ENCODE measurements at places on chromosomes 4 and X.

GRCh38 chrX:38991656-38992440, 190.6 kb downstream of the MID1IP1 start:
- no peak for DNase-seq

- no peak for DNase-seq
Observed at GRCh38 chrX:124392794-124393193, 46.4 kb downstream of the SH2D1A start.

DNA sequence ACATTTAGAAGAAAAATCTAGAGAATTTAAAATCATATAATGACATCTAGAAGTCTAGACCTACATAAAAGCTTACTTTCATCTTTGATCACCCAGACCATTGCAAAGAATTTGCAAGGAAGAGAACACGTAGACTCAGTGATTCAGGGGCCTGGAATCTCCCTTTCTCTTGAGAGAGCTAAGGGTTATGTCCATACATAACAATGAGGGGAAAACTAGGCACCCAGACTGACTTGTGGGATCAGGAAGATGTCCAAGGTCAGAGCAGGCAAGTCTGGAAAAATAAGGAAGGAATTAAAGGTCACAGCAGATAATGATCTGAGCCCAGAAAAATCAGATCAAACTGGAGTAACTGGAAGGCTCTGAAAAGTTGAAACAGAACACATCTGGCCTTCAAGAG, 198.4 kb upstream of the SFRP2 start:
- DNase-seq, result no peak

DNA sequence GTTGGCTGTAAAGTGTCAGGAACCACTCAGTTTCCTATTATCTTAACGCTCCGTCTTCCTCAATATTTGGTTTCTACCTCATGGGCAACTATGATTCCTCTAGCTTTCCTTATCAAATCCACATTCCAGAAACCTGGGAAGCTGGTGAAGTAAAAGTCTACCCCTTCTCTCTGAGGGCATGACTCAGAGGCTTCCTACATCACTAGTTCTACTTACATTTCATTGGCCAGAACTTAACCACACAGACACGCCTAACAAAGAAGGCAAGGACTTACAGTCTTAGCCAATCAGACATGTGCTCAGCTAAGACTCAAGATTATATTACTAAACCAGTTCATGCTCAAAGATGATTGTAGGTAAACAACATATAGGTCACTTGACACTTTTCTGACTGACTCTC, 30.4 kb downstream of the COX7B2 start:
- no peak for DNase-seq

- DNase-seq, result no peak
Observed at GRCh38 chr4:27515140-27515539, 654.5 kb downstream of the STIM2 start.

- no peak for DNase-seq
Observed at GRCh38 chr4:16253127-16253960, 27.1 kb upstream of the TAPT1 start.

GRCh38 chr4:3441501-3442459, at the start of gene HGFAC:
TSS of gene HGFAC (plus strand) at chr4:3441968. CDS start at chr4:3442002, 34 bp downstream.
- DNase-seq, result no peak

DNA sequence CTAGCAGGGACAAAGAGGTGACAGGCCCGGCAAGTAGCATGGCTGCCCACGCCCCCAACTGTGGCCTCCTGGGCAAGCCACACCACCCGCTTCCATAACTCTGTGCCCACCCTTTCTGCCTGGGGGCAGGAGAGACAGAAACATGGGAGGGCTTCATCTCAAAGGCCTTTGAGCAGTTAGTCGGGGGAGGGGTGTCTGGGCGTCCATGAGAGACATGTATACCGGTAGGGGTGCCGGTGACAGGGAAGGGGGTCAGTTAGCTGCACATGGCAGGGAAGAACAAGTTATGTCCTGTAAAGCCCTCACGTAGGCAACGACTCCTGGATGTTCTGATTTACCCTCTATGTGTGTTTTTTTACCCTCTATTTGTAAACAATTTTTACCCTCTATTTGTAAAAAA, 9.3 kb downstream of the PDZD4 start:
- no peak for DNase-seq

- no peak for DNase-seq
Observed at GRCh38 chr4:89765528-89765927, 71.4 kb downstream of the SNCA start.

DNA sequence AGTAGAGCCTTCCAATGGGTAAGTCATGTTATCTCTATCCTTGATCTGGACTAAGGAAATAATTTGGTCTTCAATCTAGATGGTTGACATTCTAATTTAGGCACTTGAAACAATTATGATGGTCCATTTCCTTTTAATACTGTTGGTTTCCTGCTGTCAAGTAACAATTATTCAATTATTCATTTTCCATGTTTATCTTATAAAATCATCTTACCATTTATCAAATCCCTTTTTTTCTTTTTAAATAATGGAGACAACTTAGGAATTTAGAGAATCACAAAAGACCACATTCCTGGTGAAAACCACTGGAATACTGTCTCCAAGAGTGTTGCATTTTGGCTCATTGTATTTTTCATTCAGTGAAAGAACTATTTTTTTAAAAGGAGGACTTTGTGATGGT, 148.7 kb upstream of the CTSO start:
- no peak for DNase-seq

DNA sequence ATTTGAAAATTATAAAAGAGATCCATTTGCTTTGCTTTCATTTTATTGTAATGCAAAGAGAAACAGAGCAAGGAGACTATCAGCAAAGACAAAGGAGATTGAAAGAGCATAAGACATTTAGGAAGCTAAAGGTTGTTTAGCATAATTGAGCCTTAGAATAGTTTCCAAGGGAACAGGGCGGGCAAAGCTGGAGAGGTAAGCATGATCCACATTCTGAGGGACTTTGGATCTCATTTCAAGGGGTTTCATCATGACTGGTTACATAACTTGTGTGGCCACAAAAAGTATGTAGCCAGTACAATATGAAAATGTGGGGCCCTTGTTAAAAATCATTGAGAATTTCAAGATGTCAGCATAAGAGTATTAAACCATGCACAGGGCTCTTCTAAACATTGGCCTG, 406.5 kb downstream of the RPA4 start:
- no peak for DNase-seq

GRCh38 chr4:41977709-41978108, 3.8 kb upstream of the DCAF4L1 start:
- DNase-seq, result no peak

DNA sequence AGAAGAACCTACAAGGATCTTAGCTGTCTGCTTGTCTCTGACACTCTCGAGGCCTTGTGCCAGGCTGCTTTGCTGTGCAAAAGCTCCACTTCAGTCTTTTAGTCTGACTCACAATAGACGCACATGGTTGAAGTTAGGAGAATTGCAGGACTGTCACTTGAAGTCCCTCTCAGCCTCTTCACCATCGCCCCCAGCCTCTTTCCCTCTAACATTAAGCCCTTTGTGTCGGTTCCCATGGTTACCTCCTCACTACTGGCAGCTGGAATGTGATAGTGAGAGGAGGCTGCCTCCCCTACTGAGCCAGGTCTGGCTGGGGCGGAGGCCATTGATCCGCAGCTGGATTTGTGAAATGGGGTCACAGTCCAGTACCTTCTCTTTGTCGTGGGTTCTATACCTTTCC, 201.8 kb downstream of the SOWAHB start:
- DNase-seq, result no peak

DNA sequence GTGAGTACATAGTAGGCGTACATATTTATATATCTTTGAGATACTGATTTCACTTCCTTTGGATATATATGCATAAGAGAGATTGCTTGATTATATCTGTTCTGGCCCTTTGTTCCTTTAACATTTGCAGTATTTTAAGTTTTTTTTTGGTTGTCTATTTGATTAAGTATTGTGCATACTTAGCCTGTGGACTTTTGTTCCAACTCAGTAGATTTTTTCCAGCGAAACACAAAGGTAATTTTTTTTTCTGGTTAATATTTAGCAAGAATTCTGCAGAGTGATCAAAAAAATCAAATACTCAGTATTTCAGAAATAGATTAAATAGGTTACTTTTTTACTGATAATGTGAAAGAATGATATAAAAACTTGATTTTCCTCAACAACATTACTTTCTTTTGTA, at the start of gene AFM:
AFM (plus strand) TSS at position 388 of the 400 bp plus-strand sequence. CDS start 31 bp downstream, outside the sequence.
- no peak for DNase-seq

- DNase-seq, result no peak
Observed at GRCh38 chr4:1565598-1566295, 118.4 kb downstream of the FAM53A start.

DNA sequence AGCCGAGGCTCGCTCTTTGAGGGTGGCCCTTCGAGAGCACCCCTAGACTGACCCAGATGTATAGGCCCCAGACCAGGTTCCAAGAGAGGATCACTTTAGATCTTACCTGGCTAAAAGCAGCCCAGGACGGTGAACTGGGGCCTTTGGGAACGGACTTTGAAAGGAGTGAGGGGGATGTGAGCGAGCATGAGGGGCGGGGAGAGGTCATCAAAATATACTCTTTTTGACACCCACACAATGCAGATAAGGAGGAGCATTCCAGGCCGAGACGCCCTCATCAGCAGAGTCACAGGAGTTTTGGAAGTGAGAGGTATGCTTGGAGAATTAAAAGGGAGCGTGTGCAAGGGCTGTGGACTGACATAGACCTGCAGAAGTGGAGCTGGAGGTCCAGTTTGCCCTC, 528 bp downstream of the NSDHL start:
- no peak for DNase-seq

- DNase-seq, result no peak
Observed at GRCh38 chr4:36332023-36332781, 50.8 kb downstream of the DTHD1 start.

DNA sequence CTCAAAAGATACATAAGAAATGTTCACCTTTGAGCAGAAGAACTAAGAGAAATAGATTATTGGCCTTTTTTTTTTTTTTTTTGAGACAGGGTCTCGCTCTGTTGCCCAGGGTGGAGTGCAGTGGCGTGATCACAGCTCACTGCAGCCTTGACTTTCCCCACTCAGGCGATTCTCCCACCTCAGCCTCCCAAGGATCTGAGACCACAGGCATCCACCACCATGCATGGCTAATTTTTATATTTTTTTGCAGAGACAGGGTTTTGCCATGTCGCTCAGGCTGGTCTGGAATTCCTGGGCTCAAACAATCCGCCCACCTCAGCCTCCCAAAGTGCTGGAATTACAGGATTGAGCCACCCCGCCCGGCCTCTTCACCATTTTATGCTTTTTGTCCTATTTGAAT, 2.9 kb upstream of the TLR6 start:
- no peak for DNase-seq

GRCh38 chrX:103063918-103064434, at the start of gene BEX1:
TSS of gene BEX1 (minus strand) at chrX:103064171. CDS start at chrX:103063274, 897 bp downstream.
- no peak for DNase-seq

DNA sequence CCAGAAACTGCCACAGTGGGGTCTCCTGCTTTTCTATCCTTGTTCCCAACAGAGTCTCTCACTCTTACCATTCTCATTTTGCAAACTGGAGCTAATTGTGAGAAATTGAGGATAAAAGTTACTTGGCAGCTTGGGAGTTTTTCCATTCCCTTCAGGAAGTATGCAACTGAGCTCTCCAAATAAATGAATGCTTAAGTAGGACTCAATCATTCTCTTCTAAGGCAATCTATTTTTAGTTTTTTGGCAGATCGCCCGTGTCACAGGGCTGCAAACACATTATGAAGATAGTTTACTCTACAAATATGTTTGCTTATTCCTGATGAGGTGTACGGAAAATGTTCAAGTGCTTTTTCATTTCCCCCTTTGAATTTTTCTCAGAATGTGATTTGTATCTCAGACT, 5.3 kb downstream of the ASB11 start:
- no peak for DNase-seq

GRCh38 chr4:169080981-169081380, 70.9 kb upstream of the CBR4 start:
- DNase-seq, result no peak

- DNase-seq, result no peak
Observed at GRCh38 chr4:98672583-98673287, 14.3 kb upstream of the TSPAN5 start.

DNA sequence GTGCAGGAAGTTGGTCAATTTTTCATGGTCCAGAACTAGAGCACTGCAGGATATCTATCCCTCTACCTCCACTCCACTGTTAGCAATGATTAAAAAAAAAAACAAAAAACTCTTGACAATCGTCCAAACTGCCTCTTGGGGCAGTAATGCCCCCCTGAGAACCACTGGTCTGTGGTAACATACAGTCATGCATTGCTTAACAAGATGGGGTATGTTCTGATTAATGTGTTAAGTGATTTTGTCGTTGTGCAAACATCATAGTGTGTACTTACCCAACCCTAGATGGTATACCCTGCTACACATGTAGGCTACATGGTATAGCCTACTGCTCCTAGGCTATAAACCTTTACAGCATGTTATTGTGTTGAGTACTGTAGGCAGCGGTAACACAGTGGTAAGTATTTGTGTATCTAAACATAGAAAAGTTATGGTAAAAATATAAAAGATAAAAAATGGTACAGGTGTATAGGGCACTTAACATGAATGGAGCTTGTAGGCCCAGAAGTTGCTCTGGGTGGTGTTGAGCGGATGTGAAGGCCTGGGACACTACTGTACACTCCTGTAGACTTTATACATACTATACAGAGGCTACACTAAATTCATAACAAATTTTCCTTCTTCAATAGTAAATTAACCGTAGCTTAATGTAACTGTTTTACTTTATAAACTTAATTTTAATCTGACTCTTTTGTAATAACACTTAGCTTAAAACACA, 34.1 kb downstream of the ART3 start:
- DNase-seq, result no peak

GRCh38 chrX:130902783-130903613, at the start of gene ENOX2:
TSS of gene ENOX2 (minus strand) at chrX:130903209. CDS start at chrX:130703216, 199,993 bp downstream.
- peak; percentile 70 for DNase-seq

DNA sequence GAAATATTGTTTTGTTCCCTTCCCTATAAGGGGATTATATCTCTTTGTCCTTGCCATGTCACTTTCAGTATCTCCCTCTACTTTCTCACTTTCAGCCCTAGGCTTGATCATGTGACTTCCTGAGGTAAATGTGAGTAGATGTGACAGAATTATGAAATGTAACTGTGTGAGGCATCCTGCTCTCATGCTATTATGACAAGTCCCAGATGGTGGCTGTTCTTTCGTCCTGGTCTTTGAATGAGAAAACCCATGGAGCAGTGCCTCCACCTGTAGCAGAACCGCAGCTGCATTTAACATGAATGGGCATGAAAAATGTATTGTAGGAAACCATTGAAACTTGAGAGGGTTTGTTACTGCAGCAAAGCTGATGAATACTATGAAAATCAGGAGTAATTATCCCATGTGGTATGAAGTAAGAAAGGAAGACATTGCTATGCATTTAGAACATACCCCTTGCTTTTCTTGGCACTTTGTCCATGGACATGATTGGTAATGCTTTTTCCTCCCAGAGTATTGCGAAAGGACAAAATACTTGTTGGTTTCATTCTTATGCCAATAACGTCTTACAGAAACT, 202.2 kb upstream of the GPRIN3 start:
- no peak for DNase-seq

DNA sequence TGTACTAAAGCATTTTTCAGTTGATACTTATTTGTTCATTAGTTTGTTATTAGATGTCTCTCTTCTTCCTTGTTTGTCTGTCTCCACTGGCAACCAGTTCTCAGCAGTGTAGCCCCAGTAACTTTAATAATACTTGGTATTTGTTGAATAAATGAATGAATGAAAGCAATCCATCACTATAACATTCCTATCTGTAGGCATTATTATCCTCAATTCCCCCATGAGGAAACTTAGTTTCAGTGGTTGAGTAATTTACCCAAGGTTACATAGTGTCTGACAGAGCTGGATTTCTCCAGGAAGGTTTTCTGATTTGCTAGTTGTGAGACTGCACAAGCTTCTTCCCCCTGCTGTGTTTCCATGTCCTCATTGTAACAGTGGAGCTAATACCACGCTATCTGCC, 27.8 kb upstream of the MAOB start:
- DNase-seq, result no peak

GRCh38 chrX:136251041-136251991, at the start of gene MAP7D3:
TSS of gene MAP7D3 (minus strand) at chrX:136251400. CDS start at chrX:136251358, 42 bp downstream.
- peak; percentile 57 for DNase-seq
